ENCODE measurements at places on chromosomes 7 and 10.

GRCh38 chr7:157481389-157481788 lies 144.6 kb downstream of the DNAJB6 start:
- DNase-seq = no peak

GRCh38 chr10:102537367-102537766 lies 33.6 kb downstream of the SUFU start:
- DNase-seq = no peak

GRCh38 chr7:28297801-28298459 lies 114.4 kb upstream of the CREB5 start:
- DNase-seq = no peak

DNA sequence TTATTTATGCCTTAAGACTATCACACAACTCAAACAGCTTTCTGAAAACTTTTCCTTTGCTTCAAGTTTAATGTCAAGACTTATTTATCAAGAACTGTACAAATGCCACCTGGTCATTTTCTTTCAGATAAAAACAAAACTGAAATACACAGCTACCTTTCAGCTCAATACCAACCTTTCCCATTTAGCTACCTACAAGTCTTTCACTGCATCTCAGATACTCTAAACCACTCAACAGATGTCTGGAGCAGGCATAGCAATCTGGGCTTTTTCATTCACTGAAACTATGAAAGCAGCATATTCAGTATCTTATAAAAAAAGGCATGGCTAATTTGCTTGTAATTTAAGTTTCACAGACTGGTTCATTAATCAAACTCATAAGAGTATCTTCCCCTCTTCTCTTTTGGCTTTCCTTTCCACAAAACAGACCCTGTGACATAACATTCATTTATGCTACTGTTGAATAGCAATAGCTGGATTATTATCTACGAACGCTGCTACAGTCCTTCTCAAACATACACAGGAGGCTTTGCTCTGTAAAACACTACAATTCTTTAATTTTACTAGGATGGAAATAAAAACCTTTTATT lies 8.2 kb downstream of the TRA2A start:
- DNase-seq = no peak

DNA sequence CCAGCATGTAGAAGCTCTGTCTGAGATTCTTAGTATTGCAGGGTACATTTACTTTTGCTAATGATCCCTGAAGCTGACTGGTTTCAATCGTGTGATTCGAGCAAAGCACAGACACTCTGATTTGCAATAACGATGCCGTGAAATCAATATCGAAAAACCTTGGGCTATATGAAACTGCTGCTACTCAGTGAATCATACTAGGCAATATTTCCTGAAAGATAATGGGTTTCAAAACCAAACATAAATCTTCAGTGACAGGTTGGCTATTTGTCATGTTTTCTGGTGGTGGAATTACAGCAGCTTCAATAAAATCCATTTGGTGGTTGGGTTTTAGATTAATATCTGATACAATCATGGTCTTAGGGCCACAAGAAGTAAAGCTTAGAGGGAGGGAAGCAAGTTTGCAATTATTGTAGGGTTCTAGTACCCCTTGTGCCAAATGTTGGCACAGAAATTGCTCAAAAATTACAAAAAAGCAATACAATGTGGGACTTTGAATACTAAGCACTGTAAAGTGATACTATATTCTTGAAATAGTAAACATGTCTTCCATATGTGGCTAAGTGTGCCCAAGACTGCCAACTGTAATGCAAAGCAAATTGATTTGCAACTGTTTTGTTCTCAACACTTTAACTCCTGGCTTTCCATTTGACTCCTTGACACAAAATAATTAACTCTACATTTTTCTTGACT lies 112.4 kb upstream of the JAZF1 start:
- no peak for DNase-seq

DNA sequence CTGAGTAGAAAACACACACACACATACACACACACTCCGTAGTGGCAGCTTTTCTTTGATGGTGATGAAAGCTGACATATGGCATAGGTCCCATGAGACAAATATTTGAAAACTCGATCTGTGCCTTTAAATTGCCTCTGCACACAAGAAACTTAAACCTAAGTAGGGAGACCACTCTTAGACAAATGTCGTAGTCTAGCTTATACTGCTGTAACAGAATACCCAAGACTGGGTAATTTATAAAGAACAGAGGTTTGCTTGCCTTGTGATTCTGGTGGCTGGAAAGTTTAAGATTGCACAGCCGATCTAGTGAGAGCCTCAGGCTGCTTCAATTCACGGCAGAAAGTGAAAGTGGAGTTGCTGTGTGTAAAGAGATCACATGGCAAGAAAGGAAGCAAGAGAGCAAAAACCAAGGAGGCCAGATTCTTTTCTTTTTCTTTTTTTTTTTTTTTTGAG lies 489.4 kb upstream of the SORCS1 start:
- peak; percentile 20 for DNase-seq

DNA sequence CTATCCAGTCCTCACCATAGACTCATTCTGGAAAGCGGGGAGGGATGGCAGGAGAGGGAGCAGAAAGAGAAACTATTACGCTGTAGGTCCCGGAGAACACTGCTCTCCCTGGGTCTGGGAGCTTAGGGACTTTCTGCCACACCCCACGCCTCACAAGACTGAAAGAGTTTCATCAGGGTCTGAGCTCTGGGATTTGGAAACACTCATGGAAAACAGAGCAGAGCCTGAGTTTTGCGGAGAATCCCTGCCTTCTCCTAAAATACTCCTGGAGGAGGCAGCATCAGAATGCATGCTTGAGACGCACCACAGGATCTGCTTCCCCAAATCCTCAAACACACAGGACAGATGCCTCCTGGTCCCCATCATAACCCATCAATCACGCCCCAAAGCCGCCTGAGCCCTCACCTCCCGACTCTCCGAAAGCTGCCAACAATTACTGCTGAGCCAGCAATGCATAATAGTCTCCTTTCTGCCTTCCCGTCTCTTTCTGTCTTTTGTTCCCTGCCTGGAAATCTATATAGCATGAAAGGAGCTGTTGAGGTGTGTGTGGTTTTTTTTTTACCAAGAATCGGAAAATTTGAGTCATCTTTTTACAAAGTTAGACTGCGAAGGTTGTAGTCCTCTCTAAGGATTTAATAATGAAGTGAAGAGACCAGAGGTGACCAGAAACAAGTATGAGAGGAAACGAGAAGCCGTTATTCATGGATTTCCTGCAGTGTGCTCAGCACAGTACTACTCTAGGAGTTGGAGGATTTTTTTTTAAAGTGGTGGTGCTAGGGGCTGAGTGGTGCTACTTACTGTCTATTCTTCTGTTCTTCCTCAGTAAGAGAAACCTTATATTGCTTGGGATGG lies 37.7 kb downstream of the ASB13 start:
- DNase-seq = no peak

GRCh38 chr7:135933509-135934188 lies 43.5 kb downstream of the MTPN start:
- no peak for DNase-seq

DNA sequence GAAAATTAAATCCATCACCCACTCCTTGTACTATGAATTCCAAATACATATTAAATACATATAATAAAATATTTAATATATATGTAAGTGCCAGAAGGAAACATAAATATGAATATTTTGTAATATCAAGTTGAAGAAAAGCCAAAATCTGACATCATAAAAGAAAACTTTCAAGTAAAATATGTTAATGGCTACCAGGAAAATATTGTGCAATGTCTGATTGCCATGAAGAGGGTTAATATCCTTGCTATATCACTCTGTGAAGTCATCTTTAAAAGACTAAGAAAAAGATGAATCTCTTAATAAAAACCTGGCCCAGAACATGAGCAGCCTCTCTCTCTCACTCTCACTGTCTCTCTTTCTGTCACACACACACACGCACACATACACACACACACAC lies 130.2 kb downstream of the EGFR start:
- DNase-seq = no peak

GRCh38 chr7:138961159-138961558 lies 20.0 kb downstream of the KIAA1549 start:
- DNase-seq = no peak

DNA sequence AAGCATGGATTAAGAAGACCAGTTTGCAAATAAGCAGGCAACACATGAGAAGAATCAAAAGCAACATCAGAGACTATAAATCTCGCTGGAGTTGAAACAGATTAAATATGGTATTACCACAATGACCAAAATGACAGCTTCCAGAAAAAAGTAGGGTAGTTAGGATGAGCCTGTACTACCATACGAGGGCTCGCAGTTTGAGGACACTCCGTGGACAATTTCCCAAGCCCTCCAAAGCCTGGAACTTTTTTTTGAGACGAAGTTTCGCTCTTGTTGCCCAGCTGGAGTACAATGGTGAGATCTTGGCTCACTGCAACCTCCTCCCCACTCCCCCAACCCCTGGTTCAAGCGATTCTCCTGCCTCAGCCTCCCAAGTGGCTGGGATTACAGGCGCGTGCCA lies 1.0 kb downstream of the LRRC17 start:
- DNase-seq = no peak

DNA sequence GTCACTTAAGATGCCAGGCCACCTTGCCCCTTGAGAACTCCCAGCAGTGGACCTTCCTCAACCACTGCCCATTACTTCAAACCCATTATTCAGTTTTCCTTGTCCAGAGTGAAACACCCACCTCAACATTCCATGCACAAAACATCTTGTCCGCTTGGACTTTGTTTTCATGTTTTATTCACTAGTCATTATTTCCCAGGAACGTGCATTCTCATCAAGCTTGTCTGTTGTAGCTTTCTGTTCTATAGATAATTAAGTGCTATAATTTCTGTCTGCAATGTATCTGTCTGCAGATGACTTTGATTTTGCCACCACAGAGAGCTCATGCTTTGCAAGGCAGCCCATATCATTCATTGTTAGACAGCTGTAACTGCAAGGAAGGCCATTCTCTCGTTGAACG lies 117.4 kb downstream of the RAB18 start:
- no peak for DNase-seq

DNA sequence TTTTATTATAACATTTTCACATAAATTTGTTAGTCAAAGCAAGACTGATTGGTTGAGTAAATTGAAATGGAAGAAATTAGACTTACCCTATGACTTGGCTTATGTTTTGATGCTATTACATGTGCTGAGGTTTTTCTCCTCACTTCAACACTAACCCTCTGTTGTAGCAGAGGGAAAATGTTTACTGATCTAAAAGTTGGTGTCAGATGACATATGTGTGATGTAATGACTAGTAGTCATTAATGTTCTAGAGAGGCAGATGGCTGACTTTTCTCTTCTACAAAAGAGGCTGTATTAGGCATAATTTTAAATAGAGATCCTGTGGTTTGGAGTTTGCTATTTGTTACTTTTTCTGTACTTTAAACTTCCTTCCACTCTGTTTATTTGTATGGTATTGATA lies 266.0 kb downstream of the BBS9 start:
- DNase-seq = no peak

DNA sequence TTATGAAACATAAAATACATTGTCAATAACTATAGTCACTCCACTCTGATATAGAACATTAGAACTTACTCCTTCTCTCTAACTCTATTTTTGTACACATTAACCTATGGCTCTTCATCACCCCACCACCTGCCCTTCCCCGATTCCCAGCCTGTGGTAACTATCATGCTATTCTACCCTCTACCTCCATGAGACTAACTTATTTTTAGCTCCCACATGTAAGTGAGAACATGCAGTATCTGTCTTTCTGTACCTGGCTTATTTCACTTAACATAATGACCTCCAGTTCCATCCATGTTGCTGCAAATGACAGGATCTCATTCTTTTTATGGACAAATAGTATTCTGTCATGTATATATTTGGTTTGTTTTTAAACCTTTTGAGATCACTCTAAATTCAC lies 8.8 kb upstream of the NOD1 start:
- DNase-seq = no peak

DNA sequence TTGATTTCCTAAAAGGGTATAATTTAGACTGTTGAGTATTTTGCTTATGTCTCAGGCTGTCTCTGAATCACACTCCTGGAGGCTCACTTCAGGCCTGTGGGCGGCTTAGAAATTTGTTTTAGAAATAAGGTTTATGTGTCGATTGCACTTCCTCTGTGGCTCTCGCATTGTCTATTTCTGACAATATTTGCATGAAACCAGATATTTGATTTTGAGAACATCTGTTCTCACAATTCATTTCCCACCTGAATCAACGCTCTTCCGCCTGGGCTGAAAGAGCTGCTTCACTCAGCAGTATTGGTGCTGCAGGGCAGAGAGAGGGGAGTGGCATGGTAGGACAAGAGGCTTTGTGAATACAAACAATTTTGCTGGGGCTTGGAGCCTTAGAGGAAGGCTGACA lies 262.0 kb downstream of the ADRA2A start:
- no peak for DNase-seq

GRCh38 chr10:103493362-103493915 lies at the start of gene NEURL1:
Gene NEURL1, plus strand, starts transcription at chr10:103493705. Its CDS starts 683 bp downstream, at chr10:103494388.
- no peak for DNase-seq

DNA sequence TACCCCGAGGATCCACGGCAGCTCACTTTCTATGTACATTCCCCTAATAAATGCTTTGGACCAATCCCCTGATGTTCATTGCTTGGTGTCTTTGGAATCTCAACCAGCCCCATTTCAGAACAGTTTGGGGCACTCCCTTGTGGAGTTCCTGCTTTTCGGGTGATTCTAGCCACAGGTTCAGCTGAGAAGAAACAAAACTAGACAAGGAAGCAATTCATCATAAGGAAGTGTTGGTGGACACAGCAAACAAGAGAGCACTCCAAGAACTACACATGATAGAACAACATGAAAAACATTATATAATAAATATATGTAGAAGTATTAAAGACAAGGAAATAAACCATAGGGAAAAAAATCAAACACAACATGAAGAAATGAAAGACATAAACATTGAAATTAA lies 6.0 kb upstream of the CCDC136 start:
- DNase-seq = no peak

GRCh38 chr7:85164376-85164775 lies 22.5 kb downstream of the SEMA3D start:
- no peak for DNase-seq

GRCh38 chr7:99076615-99077014 lies 67.3 kb downstream of the SMURF1 start:
- no peak for DNase-seq

GRCh38 chr10:116164291-116164690 lies 108.7 kb downstream of the GFRA1 start:
- no peak for DNase-seq

GRCh38 chr7:35889001-35889400 lies 88.1 kb downstream of the SEPTIN7 start:
- no peak for DNase-seq

Measured in left renal pelvis (tissue), 4 donors.